Glomerular endothelial cell (primary cell): ENCODE measurements at places on chromosomes 1 and 21.

- DNase-seq = no peak
These were observed 16.5 kb upstream of the KLHDC8A start for GRCh38 chr1:205373022-205373797.

DNA sequence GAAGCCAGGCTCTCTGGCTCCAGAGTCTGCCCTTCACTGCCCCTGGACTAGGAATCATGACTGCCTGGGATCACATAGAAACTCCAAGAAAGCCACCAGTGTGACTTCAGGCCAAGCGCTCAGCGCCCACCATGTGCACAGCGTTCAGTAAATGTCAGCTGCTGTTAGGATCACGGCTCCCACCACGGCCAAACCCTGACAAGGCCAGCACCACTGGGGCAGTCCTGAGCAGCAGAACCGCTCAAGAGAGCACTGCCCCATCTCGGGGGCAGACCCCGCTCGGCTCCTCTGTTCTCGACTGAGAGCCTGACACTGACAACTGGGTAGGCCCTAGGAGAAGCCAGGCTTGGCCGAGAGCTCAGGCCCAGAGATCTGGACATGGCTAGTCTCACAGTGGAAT is 10.0 kb downstream of the CAPZB start:
- DNase-seq = no peak

DNA sequence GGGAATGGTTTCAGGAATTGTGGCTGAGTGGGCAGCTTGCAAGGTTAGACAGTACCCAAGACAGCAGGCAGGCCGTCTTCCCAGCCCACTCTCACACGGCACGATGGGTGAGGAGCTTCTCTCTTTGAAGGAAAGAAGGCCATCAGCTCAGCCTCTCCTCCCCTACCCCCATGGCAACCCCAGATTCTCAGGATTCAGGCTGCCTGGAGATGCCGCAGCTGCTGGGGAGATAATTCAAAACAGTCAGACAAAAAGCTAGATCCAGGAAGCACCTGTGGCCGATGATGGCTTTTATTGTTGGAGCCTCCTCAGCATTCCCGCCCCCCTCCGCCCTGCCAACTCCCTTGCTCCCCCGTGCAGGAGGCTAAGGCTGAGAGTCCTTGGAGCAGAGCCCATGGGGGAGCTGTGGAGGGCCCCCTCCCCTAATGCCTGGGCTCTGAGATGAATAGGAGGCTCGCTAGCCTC is 220.5 kb downstream of the TRABD2B start:
- DNase-seq = no peak

DNA sequence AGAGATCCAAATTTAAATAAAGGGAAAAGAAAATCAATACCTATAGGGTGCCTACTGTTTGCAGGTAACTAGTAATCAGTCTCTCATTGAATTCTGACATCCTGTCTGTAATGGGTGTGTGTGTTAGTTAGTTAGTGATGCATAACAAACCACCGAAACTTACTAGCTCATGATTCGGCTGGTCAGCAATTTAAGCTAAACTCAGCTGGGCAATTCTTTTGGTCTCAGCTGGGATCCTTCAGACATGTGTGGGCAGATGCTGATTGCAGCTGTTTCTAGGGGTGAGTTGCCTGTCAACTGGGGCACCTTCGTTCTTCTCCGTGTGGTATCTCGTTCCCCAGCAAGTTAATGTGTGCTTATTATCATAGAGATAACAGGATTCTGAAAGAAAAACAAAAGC is 40.2 kb upstream of the ZNF124 start:
- DNase-seq = no peak

- no peak for DNase-seq
These were observed 398.3 kb downstream of the SEC16B start for GRCh38 chr1:177571485-177572076.

DNA sequence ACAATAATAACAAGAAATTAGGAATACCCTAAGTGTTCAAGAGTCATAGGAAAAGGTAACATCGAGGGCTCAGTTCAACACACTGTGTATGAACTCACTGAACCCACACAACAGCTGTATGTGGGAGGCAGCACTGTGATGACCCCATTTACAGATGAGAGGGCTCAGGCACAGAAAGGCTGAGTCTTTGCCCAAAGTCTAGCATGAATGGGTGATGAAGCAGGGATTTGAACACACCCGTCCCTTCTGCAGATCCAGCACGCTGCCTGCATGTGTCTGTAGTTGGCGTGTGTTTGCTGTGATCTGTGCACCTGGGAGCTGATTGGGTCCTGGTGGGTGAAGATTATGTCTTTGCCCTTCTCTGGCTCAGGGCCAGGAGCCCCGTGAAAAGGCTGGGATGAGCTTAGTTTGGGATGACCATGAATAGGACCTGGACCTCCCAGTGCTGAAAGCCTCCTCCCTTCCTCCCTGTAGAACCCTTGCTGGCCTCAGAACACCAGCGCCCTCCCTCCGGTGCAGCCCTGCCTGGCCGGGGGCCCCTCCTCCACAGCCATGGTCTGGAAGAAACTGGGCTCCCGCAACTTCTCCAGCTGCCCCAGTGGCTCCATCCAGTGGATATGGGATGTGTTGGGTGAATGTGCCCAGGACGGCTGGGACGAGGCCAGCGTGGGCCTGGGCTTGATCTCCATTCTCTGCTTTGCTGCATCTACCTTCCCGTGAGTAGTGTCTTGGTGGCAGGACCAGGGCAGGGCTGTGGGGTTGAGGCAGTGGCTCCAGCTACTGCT is 5.2 kb downstream of the SLC66A1 start:
- DNase-seq = no peak
